SJSA1 (cell line): ENCODE measurements at places on chromosomes 4 and X. TPM values are rescaled to one million over a fixed set of nuclear protein-coding genes. Genes with fewer than 3 reads are reported as not detected.
A peak's percentile ranks its signal among the peaks of the same experiment; 100 is the strongest.

The RNF175 gene
- not detected in 2 replicates for total RNA-seq

The NSG1 gene
- not detected in 2 replicates for total RNA-seq

The TMEM271 gene
- not detected in 2 replicates for total RNA-seq

DNA sequence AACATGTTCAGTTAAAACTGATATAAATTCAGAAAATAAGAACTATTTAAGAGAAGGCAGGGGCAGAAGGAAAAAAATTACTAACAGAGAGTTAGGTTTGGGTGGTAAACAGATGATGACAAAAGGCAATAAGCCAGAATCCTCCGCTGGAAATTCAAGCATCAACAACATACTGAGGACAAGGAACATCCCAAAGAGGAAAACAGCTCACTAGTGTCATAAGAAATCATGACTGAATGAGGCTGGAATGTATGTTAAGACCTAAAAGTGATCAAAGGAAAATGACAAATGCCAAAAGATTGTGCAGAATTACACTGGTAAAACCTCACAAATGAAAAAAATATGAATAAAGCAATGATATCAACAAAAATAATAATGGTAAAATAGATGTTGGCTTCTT lies 88.4 kb downstream of the WDFY3 start:
- peak; percentile 52 for DNase-seq

GRCh38 chrX:119981286-119982070 lies 37.9 kb upstream of the NKAP start:
- DNase-seq: no peak

DNA sequence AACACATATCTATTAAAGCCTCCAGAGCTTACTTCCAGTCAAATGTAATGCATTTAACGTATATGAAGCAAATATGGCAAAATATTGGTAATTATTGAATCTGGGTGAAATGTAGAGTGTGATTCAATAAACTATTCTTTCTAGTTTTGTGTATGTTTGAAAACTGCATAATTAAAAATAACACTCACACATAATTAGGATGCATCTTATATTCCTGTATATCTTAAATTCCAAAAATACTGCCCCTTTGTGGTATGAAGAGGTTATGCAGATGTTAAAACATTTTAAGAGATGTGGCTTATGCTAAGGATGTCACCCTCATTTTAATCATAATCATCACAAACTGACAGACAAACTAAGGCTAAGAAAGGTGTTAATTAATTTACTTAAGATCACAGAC lies 182.9 kb downstream of the COX18 start:
- peak; percentile 3 for DNase-seq

DNA sequence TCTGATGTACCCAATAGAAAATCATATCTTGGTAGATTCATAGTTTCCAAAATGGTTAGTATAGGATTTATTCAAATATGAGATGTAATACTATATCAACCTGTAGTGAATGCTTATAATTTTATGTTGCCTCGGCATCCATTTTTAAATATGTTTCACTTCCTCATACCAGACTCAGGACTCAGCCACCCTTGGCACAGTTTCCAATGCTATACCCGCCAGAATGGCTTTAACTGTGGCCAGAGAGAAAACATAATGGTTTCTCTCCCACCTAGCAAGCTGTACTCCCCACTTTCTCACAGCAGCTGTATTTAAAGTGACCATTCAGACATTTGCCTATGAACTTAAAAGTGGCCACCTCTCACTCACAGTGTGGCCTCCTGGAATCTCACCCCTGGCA lies 466.6 kb upstream of the PABPC4L start:
- DNase-seq: no peak

DNA sequence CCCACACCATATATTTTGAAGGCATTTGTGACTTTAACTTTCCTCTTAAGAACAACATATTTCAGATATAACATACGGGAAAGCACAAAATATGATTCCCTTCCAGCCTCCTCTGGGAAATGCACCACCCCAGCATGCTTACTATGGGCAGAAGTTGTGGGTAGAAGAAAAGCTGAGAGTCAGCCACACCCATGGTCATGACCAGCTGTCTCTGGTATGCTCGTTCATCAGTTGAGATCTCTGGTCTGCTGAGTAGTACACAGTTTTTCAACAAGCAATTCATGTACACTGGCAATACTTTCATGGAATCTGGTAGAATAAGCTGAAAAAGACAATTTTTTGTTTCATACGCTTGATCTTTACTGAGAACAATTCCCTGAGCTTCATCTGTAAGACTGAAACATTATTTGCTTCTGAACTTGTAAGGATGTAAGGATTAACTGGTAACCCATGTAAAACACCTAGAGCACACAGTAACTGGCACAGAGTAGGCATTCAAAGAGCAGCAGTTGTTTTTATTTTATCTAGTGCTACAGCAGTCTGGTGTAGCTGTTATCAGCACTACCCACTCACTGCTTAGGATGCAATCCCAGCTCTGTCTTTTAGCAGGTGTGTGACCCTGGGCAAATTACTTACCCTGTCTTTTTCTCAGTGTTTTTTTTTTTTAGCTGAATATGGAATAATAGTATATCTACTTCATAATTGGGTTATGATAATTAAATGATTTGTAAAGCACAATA lies 47.6 kb downstream of the METTL14 start:
- DNase-seq: no peak

GRCh38 chrX:1449823-1450149 lies 2.9 kb downstream of the ASMTL start:
- peak; percentile 2 for DNase-seq

DNA sequence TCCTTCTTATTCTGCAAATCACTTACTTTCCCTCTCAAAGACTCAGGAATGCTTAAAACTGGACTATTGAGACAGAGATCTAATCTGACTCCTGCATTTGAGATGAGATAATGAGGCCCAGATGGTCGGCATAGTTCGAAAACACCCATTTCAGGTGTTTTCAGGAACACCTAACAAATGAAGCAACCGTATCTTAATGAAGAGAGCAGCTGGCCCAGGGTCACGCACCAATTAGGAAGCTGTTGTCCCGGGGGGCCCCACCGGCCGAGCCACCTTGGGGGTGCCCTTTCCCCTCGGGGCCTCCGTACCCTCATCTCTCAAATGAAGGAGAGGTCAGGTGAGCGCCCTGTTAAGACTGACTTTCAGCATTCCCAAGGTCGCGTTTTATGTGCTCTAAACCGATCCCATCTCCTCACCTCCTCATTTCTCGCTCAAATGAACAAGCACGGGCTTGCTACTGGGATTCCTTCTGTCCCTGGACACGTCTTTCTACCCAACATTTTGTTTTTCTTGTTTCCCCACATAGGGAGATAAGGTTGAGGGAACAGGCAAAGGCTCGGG lies 824 bp downstream of the LRPAP1 start:
- no peak for DNase-seq

The RHOH gene
- not detected in 2 replicates for total RNA-seq

The S100P gene
- total RNA-seq: not detected in 2 replicates

- no peak for DNase-seq
Observed at GRCh38 chr4:60721685-60722084, 478.4 kb upstream of the ADGRL3 start.

The NUP62CL gene
- total RNA-seq: not detected in 2 replicates

- no peak for DNase-seq
Observed at GRCh38 chrX:10124506-10125247, 32.1 kb upstream of the CLCN4 start.

- DNase-seq: no peak
Observed at GRCh38 chr4:52997132-52997416, 135.0 kb downstream of the RASL11B start.

DNA sequence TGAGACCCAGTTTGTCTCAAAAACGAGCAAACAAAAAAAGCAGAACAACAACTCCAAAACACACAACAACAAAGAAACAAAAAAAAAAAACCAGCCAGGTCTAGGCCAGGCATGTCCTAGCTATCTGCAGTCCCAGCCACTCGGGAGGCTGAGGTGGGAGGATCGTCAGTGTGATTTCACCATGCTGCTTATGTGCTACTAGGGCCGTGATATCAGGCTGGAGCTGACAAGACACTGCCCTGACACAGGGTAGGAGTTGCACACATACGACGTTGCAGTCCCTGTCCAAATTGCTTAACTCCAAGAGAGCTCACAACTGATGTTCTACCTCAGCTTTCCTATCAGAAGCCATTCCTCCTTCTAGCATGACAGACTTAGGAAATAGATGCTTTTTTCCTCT lies 204.9 kb downstream of the AASDH start:
- DNase-seq: no peak

The GPRASP3 gene
- total RNA-seq: 0.22 and 0.68 TPM in 2 replicates

DNA sequence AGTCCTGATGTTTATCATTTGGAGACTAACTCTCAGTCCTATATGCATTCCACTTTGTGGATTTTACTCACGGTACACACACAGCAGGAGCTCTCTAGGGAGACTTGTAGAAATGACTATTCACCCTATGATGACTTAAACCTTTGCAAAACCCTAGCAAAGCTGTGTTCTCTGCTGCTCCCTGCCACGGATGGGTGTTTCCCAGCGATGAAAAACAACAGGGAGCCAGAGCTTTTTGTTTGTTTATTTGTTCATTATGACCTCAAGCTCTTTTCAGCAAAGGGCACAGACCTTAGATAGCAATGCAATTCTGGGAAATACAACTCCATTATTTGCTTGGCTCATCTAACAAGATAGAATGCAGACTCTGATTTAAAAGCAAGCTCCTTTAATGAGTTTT lies 156.6 kb downstream of the GRIA3 start:
- no peak for DNase-seq

- no peak for DNase-seq
Observed at GRCh38 chrX:119427024-119427794, 28.1 kb downstream of the SLC25A43 start.

The CYTL1 gene
- total RNA-seq: 0.76 and 1.3 TPM in 2 replicates

- DNase-seq: no peak
Observed at GRCh38 chr4:99540277-99540939, 23.4 kb downstream of the TRMT10A start.

DNA sequence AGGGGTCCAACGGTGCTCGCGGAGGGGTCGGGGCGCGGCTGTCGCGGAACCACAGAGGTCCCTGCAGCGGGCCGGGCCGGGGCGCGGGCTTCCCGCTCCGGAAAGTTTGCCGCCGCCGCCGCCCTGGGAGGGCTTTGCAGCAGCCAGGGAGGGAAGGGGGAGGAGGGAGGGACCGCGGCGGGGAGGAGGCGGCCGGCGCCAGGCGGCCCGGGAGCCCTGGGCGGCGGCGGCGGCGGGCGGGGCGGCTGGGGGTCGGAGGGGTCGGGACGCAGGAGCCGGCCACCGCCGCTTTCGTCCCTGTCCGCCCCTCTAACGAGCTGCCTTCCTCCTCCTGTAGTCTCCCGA lies 375 bp downstream of the FGFR3 start:
- DNase-seq: no peak

The NAAA gene
- total RNA-seq: 34.3 and 70.4 TPM in 2 replicates

The SLC9B1 gene
- 1.5 TPM in 1 of 2 replicates, not detected in the other for total RNA-seq

DNA sequence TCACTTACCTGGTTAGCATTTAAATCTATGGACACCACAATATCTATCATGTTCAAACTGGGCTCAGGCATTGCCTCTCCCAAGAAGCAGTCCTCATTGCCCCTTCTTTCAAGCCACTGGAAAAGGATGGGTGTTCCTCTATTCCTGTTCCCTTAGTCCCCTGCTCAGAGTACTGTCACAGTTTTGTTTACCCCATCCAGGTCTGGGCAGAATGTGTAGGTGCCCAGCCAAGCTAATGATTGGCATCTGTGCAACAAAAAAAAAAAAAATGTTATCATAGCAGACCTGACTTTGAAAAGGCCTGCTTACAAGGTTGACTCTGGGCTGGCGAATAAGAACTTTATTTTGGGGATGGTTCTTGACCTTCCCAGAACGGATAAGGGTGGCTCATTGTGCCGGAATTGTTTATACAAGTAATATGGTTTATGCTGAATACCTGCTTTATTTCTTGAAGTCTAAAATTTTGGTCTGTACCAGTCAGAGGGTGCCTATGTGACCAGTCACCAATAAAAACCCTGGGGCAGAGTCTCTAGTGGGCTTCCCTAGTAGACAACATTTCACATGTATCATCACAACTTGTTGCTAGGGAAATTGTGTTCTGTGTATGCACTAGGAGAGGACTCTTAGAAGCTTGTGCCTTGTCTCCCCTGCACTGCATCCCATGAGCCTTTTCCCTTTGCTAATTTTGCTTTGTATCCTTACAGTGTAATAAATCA lies 47.9 kb downstream of the JADE3 start:
- DNase-seq: no peak
